Right atrium auricular region (tissue), 2 donors: ENCODE measurements at places on chromosomes 5 and 9. TPM values are rescaled to one million over a fixed set of nuclear protein-coding genes. Genes with fewer than 3 reads are reported as not detected.

- H3K4me3 ChIP-seq: peak overlapping the region; percentile 61
- H3K27me3 ChIP-seq: no peaks in the 10 kb centered on the region
- no peaks in the 10 kb centered on the region for H3K36me3 ChIP-seq
- peaks cover 30% of the 10 kb centered on the region for H3K4me1 ChIP-seq
- H3K27ac ChIP-seq: peak overlapping the region; percentile 78
These were observed 789 bp downstream of the COL27A1 start for GRCh38 chr9:114155995-114156656.

The SLC45A2 gene
- not detected for total RNA-seq

The STPG3 gene
- total RNA-seq: not detected

DNA sequence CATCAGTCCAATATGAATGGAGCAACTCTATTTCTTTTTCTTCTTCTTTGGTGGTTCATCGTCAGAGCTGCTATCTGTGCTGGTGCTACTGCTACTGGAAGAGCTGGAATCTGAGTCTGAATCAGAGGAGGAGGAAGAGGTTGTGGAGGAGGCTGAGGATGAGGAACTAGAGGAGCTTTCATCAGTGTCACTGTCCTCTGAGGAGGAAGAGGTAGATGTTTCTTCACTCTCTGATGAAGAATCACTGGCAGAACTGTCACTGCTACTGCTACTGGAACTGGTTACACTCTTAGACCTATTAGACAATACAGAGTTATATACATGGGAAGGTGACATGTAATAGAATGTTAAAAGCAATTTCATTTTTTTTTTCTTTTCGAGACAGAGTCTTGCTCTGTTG lies 27.8 kb downstream of the ZCCHC10 start:
- no peak overlapping the region for H3K4me3 ChIP-seq
- peaks cover 10% of the 10 kb centered on the region for H3K36me3 ChIP-seq
- no peaks in the 10 kb centered on the region for H3K4me1 ChIP-seq

The C5orf52 gene
- not detected for total RNA-seq

DNA sequence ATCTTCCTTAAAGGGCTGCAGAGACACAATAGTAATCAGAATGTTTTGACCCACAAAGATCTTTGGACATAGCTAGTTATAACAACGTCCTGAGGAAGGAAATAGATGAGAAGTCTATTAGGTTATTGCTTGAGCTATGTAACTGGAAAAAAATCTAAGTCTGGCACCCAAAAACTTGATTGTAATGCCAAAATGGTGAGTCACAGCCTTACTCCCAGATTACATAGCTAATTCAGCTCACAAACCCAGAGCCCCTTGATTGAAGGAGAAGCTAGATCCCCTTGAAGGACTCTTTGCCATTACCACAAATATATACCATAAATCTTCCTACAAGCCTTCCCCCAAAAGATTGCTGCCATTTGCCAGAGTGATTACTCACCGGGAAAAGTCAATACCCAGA lies 341.8 kb upstream of the KIF2A start:
- no peaks in the 10 kb centered on the region for H3K27me3 ChIP-seq
- DNase-seq: no peak
- H3K36me3 ChIP-seq: no peaks in the 10 kb centered on the region
- H3K4me3 ChIP-seq: no peak overlapping the region
- H3K4me1 ChIP-seq: no peaks in the 10 kb centered on the region
- H3K27ac ChIP-seq: no peak overlapping the region

GRCh38 chr5:10836986-10837385 lies 76.0 kb upstream of the DAP start:
- H3K4me3 ChIP-seq: no peak overlapping the region
- H3K27ac ChIP-seq: no peak overlapping the region

DNA sequence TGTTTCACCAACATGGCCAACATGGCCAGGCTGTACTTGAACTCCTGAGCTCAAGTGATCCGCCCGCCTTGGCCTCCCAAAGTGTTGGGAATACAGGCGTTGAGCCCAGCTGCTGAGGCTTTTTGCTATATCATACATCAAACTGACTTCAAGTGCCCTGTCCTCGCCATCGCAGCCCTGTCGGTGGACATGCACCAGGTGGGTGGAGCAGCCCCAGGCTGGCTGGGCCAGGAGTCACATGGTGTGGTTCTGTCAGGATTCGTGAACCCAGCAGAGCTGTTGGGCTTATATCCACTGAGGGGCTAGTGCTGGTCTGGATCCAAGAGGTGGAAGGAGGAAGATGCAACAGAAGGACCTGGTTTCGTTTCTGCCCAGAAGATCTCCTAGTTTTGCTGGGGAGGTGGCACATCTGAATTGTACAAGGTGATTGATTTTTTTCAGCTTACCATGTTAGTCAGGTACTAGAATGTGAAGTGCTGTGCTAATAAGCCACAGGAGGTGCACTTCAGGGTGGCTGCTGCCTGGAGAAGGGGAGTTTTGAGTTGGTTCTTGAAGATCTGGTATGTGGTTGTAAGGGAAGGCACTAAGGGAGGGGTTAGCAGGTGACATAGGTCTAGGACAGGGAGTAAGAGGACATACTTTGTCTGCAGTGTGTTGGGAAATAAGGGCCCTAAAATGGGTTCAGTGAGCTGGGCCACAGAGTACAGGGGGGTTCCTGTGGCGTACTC lies 16.1 kb downstream of the PCBD2 start:
- DNase-seq: no peak
- no peak overlapping the region for H3K27ac ChIP-seq
- no peak overlapping the region for H3K4me3 ChIP-seq
- H3K27me3 ChIP-seq: no peaks in the 10 kb centered on the region

DNA sequence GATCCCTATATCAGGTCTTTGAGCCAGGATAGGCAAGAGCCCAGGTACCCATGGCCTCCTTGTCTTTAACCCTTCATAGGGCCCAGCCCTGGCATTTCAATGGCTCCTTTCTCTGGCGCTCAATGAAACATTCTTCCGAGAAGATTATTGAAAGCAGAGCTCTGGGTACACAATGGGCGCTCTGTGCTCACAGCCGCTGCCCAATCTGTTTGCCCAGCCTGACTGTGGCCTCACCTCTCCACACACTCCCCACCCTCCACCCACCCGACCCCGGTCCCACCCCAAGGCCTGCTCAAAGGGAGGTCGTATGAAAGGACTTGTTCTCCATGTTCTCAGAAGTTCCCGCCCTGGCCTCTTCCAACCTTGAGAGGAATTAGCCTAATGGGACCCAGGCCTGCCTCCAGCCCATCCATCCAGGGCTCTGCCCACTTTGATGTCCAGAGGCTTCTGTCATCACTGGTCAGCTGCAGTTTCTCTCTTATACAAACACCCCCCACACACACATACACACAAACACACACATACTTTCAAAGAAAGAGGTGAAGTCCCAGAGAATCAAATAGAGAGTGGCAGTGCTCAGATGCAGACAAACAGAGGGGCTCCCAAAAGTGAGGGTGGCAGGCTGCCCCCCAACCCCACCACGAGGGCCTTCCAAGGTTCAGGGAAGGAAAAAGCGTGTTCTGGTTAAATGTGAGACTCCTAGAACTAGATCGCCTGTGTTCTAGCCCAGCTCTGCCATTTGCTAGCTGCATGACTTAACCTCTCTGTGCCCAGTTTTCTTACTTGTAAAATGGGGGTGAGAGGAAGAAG lies 5.1 kb upstream of the ARSI start:
- H3K27ac ChIP-seq: no peak overlapping the region
- H3K4me3 ChIP-seq: no peak overlapping the region
- H3K4me1 ChIP-seq: no peaks in the 10 kb centered on the region
- no peaks in the 10 kb centered on the region for H3K27me3 ChIP-seq
- no peaks in the 10 kb centered on the region for H3K36me3 ChIP-seq
- no peak for DNase-seq

The NR2F1-AS1 gene
- 7.1 TPM for total RNA-seq

DNA sequence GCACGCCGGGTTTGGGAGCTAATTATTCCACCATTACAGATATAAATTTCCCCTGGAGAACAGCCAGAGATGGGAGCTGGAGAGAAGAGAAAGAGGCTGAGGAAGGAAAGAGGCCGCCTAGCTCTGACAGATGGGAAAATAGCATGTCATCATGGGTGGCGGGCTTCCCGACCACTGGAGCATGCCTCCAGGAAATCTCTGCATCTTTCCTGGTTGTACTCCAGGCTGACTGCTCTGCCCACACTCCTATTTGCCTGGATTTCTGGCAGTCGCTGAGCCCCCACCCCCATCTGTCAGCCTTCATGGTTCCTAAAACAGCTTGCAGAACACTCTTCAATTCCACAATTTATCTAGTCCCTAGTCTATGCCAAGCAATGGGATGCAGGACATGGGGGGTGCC lies 14.3 kb upstream of the GABRP start:
- no peak for DNase-seq
- H3K4me3 ChIP-seq: no peak overlapping the region
- H3K27me3 ChIP-seq: no peaks in the 10 kb centered on the region
- H3K27ac ChIP-seq: no peak overlapping the region
- no peaks in the 10 kb centered on the region for H3K36me3 ChIP-seq
- no peaks in the 10 kb centered on the region for H3K4me1 ChIP-seq

The PCDHA1 gene
- total RNA-seq: not detected

The GPR151 gene
- total RNA-seq: not detected
